SW480 (cell line): ENCODE measurements at places on chromosomes 4 and X.

- DNase-seq, result no peak
Observed at GRCh38 chrX:11751261-11751660, 6.8 kb upstream of the MSL3 start.

GRCh38 chr4:37999000-37999716 lies 39.0 kb downstream of the PTTG2 start:
- no peak for DNase-seq

GRCh38 chr4:163744861-163745260 lies 250.4 kb downstream of the TMA16 start:
- no peak for DNase-seq

DNA sequence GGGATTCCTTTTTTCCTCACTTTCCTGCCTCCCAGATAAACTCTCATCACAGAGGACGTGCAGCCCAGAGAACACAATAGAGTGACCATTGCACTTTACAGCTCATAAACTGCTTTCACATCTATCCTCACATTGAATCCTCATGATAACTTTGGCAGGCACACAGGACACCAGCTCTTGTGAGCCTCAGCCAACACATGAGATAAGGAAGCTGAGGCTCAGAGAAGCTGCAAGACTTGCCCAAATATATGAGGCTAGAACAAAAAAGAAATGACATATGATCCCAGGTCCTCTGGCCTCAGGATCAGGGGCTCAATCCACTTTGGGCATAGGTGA lies 85.0 kb upstream of the CPEB2 start:
- no peak for DNase-seq

- no peak for DNase-seq
Observed at GRCh38 chr4:24836661-24837242, 41.4 kb downstream of the SOD3 start.

DNA sequence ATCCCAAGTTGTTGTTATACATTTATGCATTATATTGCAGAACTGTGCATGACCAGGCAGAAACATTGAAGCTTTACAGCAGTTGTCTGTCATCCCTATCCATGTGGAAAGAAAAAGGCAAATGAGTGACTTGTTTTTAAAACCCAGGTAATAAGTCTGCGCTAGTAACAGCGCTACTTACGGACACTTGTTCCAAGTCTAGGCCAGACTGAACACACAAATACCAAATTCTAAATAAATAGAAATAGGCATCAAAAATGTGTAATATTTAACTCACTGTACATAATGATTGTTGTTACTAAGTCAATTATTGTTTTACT lies 548 bp upstream of the MAML3 start:
- DNase-seq, result no peak

DNA sequence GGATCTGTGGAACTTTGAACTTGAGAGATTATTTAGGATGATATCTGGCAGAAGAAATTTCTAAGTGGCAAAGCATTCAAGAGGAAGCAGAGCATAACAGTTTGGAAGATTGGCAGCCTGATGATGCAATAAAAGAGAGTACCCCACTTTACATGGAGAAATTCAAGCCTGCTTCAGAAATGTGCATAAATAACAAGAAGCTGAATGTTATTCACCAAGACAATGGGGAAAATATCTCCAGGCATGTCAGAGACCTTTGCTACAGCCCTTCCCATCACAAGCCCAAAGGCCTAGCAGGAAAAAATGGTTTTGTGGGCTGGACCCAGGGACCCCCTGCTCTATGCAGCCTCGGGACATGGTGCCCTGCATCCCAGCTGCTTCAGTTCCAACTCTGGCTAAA lies 420.8 kb downstream of the DTHD1 start:
- no peak for DNase-seq

- no peak for DNase-seq
Observed at GRCh38 chr4:69894186-69894585, 34.2 kb upstream of the SULT1E1 start.

DNA sequence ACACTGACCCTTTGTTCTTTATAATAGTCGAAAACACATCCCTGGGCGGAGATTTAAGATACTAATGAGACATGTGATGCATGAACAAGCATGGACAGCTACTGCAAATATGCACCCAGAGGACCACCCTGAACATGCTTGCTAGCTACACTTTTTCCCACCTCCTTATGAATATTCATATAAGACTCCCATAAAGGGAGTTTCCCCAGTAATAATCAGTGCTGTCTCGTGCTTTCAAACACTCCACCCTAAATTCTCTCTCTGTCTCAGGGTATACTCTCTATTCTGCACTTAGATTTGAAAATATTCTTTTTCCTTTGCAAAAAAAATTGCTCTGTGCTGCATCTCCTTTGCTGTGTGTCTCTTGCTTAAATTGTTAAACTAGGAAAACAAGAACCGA lies 64.4 kb upstream of the CT45A1 start:
- no peak for DNase-seq

GRCh38 chrX:109751698-109752097 lies 18.6 kb upstream of the ACSL4 start:
- no peak for DNase-seq

DNA sequence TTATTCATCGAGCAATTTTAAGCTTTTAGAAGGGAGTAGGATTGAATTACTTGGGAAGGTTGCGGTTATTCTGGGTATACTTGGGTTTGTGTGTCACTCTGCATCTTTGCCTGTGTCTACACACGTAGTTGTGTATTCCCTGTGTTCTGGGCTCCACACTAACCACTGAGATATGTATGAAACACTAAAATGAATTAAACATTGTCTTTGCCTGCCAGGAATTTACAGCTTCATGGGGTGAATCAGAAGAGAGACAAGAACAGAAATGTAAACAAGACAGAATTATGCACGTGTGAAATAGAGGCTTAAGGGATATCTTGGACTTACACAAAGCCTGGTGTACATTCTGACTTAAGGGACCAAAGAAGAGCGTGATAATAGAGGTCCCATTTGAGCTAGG lies 228.5 kb downstream of the AFF2 start:
- DNase-seq, result no peak

DNA sequence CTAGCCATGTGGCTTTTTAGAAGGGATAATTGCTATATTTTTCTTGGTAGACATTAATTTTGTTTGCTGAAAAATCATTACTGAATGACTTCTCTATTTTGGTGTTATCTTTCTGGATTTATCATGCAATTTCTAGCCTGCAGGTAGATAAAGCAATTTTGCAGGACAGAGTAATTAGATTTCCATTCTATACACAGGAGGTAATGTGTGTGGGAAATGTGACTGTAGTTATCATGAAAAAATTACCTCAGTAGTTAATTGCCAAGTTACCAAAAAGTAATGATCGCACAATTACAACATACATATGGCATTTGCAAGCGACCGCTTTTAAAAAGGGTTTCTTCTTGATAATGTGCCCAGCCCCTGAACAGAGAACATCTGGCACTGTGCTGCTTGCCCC lies 66.1 kb downstream of the KIT start:
- no peak for DNase-seq

GRCh38 chr4:108683479-108683878 lies 33.1 kb downstream of the OSTC start:
- DNase-seq, result peak; percentile 37

DNA sequence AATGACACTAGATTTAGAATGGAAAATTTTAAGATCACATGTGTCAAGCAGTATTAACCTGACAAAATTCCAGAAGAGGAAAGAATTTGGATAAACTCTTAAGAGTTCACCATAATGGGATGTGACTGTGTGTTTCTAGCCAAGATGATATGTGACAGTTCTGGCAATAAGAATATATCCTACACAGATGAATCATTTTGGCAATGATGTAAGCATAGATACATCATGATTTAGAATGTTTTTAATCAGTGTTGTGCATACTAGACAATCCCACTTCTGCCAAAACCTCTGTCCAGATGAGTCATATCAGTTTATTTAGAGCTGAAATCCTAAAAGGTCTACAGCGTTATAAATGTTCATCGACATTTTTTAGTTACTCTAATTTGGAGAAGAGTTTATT lies 48.8 kb downstream of the PTCHD1 start:
- DNase-seq, result no peak

- DNase-seq, result no peak
Observed at GRCh38 chr4:97770222-97770621, 373.1 kb downstream of the STPG2 start.

- no peak for DNase-seq
Observed at GRCh38 chrX:6574762-6575161, 39.8 kb upstream of the VCX3A start.

DNA sequence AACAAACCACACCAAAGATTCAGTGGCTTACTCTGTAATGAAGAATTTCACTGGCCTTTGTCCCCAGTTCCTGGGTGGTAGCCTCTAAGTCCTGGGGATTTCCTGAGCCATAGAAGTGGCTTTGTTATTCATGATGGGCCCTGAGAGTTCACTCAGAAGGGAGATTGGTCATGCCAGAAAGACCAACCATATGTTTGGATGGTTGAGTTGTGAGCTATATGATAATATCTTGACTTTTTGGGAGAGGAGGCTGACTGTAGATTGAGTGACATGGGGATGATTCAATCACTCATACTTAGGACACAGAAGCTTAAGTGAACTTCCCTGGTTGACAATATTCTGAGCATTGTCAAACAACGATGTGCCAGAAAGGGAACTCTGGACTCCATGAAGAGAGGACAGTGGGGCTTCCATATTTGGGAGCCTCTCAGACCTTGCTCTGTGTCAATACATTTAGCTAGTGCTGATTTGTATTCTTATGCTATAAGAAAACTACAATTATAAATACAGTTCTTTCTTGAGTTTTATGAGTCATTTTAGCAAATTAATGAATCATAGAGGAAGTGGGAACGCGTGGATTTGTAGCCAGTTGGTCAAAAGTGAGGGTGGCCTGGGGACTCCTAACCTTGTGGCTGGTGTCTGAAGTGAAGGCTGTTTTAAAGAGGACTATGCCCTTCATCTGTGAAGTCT lies 392.0 kb downstream of the GBA3 start:
- peak; percentile 84 for DNase-seq

DNA sequence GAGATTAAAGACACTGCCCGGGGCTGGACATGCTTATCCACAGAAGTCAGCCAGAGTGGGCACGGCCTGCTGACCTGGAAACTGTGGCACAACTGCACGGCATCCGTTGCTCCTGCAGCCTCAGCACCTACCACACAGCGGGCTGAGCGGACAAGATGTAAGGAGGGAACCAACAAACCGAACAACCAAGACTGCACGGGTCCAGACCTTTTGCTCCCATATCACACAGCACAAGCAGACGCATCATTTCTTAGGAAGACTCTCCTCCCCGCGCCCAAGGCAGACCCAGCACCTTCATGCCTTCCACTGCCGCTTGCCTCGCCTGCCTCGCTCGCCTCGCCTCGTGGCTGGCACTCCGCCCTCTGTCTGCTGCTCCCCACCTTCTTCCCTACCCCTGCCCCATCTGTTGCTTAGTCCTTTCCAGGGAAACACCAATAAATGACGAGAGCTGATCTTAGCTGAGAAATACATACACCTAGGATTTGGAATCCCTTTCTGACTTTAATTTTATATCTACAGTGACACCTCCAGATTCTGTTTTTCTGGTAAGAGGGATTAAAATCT lies 79.0 kb downstream of the AFAP1 start:
- DNase-seq, result no peak

DNA sequence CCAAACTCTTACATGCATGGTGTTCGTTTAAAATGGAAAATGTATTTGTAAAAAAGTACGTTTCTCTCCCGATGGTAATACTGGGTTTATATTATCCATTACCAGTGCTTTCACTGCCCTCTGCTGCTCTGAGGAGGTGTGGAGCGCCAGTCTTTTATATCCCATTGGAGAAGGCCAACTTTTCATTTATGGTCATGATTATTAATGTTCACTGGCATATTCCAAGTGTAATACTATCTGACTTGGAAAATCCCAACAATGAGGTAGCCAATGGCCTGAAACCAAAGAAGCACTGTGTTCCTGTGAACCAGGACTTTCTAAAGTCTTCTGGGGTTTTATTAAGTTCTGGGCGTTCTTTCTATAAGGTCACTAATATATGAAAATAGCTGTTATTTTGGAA lies 80.7 kb downstream of the SYNPO2 start:
- DNase-seq, result peak; percentile 48

DNA sequence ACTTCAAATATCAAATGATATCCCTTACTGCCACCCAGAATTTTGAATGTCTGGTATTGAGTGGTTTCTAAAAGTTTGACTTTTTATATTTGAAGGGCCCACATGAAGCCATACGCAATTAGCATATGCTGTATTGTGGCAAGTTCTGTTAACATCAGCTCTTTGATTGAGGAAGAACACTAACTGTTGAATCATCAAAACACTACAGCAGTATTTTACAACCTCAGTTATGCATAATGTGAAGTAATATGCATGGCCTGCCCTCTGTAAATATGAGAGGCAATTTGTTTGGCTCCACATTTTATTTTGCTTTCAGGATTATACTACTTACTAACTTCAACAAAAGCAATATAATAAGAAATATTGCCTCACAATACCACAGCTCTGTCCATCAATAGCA lies 62.2 kb upstream of the DMD start:
- DNase-seq, result no peak

DNA sequence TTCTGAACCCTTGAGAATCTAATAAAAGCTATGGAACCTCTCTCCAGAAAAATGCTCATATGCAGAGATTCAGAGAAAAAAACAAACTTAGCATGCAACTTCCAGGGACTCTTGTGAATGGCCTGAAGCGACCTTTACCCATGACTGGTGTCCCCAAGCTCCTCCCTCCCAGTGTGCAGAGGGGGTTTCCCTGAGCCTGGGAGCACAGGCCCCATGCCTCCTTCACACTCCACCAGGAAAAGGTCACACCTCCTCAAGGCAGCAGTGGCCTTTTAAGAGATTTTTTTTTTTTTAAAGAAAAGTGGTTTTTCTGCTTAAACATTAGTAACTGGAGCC lies 13.3 kb upstream of the UBA6 start:
- no peak for DNase-seq

GRCh38 chr4:113106108-113106507 lies 56.7 kb downstream of the ANK2 start:
- DNase-seq, result peak; percentile 21

DNA sequence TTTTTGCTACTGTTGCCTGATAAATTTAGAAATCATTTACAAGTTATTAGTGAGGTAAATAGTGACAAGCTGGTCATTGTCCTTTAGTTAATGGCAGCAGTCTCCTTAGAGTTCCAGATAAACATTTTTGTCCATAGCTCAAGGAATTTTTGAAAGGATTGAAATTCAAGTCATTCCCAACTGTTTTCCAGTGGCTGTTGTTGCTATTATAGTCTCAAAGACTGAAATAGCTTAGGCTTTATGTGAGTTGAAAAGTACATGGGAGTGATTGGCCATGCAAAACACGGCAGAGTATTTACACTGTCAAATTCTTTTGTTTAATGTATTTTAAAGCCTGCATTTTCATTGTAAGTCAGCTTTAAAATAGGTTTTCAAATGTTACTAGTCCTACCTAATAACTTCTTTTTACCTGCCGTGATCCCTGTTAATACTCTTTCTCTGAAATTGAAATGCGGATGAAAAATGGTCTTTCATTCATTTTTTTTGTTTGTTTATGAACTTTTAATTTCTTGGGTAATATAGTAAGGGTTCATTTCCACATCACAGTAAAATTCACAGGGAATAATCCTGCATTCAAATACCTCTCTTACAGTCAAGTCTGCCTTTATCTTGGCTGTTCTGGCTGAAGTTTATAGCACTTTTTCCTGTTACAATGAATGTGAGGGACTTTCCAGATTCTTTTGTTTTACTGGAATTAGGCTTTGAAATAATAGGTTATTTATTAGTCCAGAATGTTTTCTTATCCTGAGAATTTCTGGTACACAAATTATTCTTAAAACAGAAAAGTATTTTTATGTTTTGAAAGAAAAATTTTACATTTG lies 85.1 kb downstream of the PDLIM5 start:
- no peak for DNase-seq

- no peak for DNase-seq
Observed at GRCh38 chr4:136893573-136893972, 638.7 kb downstream of the PCDH18 start.
